MCF 10A (cell line): ENCODE measurements at places on chromosomes 3 and 15.

DNA sequence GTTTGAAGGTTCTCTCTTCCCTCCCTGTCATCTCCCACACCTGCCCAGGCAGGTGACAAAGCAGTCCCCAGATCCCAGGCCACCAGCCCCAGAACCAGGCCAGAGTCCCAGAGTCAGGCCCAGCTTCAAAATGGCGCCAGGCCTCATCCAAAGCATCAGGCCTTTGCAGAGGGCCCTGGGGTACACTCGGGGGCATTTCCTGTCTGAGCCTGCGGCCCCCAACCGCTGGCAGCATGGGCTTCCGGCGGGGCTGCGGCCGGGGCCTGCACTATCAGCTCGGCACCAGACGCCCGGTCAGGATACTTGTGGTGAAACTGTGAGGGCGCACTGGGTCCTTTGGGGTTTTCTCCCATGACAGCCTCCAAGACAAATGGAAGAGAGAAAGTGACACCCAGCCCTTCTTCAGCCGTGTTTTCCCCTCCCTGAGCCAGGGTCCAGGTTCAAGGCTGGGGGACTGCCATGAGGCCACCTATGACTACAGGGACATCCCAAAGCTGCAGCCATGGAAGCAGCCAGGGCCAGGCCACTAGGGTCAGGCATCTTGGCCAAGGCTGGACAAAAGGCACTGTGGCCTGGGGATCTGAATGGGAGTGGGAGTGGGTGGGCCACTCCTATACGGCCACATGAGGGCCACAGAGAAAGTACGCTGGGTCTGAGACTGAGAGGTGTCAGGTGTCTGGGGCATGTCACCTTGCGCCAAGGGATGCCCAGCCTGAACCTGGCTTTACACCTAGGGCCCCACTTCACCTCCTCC is 33.9 kb downstream of the RPN1 start:
- H3K27ac ChIP-seq: no peak overlapping the region
- peak overlapping the region; percentile 90 for H3K4me3 ChIP-seq
- DNase-seq: no peak
- H3K27me3 ChIP-seq: no peaks in the 10 kb centered on the region
- H3K36me3 ChIP-seq: peaks cover 46% of the 10 kb centered on the region
- H3K4me1 ChIP-seq: peaks cover 18% of the 10 kb centered on the region

- H3K4me3 ChIP-seq: no peak overlapping the region
- H3K27me3 ChIP-seq: no peaks in the 10 kb centered on the region
- peaks cover 46% of the 10 kb centered on the region for H3K36me3 ChIP-seq
- DNase-seq: no peak
- H3K27ac ChIP-seq: no peak overlapping the region
These were observed 4.1 kb upstream of the STAB1 start for GRCh38 chr3:52490939-52491526.

DNA sequence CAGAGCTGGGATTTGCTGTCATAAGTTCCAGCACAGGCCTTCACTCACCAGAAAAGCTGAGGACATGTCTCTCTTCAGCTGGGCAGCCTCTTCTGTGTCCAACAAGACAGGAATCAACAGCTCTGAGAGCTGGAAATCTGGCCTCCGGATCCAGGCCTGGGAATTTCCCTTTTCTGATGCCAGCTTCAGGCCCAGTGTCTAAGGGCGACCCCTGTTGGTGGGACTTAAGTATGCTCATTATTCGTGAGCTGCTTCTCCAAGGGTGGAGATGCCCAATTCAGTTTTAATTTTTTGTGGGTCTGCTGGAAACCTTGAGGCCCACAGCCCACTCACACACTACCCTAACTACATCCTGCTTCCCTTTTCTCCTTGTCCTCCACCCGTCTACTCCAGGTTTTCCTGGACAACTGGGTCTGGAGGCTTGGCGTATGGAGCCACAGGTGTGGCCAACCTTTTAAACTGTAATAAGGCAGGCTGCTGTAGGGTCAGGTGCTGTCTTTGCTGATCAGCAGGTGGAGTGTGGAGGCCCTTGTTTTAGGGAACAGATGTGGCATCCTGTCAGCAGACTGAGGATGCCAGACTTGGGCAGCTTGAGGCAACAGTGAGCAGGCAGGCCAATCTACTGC is 2.6 kb upstream of the CEMIP start:
- H3K4me1 ChIP-seq: peaks cover 20% of the 10 kb centered on the region
- no peaks in the 10 kb centered on the region for H3K27me3 ChIP-seq
- DNase-seq: peak; percentile 65

GRCh38 chr3:123167686-123168085 is 34.1 kb upstream of the SEC22A start:
- H3K27ac ChIP-seq: no peak overlapping the region
- H3K27me3 ChIP-seq: no peaks in the 10 kb centered on the region
- H3K4me1 ChIP-seq: no peaks in the 10 kb centered on the region
- H3K36me3 ChIP-seq: peaks cover 45% of the 10 kb centered on the region

DNA sequence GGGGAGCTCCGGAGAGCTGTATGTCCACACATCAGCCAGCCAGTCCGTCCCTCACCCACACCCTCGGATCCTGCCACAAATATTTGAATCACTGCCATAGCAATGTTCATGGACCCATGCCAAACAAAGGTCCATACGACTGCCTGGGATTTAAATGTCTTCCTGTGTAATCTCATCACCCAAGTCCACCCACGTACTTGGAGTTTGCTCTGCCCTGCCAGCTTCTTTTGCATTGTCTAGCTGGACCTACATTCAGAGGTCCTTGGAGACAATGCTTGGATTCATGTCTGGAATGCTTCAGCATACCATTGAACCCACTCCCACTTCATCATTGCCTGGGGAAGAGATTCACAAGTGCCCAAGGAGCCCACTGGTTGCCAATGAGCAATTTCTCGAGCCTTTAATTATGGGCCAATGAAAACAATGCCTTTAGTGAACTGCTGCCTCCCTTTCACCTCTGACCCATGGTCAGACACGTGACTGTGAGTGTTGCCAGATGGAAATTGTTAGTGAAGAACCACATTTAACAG is 90.4 kb upstream of the PHLDB2 start:
- no peaks in the 10 kb centered on the region for H3K36me3 ChIP-seq
- peaks cover 38% of the 10 kb centered on the region for H3K4me1 ChIP-seq
- H3K27me3 ChIP-seq: no peaks in the 10 kb centered on the region
- H3K4me3 ChIP-seq: no peak overlapping the region
- peak; percentile 96 for DNase-seq
- peak overlapping the region; percentile 82 for H3K27ac ChIP-seq

DNA sequence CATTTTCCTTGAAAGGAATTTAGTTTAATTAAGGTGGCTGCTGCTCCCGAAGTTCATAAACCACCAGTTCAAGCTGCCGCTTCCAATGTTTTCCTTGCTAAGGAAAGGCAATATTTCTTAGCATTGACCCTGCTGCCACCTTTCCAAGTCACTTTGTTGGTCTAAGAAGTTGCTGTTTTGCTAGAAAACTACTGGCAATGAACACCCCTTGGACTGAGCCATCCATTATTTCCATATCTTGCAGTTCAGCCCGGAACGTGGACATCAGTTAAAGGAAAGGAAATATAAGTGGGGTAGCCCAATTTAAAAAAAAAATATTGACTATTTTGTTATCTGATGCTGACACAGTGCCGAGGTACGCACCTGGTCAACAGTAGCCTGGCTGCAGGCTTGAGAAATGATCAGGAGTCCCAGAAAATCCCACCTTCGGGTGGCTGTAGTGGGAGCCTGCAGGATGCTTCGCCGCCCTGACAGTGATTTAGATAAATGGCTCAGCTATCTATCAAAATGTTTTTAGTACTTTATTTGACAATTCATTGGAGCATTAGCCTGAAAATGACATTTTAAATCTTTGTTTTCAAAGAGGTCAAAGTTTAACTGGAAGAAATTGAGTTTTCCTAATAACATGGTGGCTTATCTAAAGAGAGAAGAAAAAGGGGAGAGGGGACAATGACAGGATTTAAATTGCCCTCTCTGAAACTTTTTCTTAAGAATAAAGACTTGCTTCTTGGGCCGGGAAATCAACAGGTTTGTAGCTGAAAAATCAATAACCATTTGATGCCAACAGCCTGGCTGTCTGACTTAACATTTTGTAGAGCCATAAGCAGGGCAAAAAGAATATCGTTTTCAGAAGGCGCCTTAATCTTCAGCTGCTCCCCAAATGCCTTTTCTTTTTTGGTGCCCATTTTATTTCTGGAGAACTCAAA is 1.6 kb downstream of the RARB start:
- peaks cover 31% of the 10 kb centered on the region for H3K27me3 ChIP-seq
- no peak overlapping the region for H3K27ac ChIP-seq
- no peak for DNase-seq
- no peak overlapping the region for H3K4me3 ChIP-seq
- H3K4me1 ChIP-seq: peaks cover 2% of the 10 kb centered on the region
- H3K36me3 ChIP-seq: no peaks in the 10 kb centered on the region

GRCh38 chr3:99843590-99844258 is 26.1 kb downstream of the CMSS1 start:
- no peak for DNase-seq
- H3K4me3 ChIP-seq: no peak overlapping the region
- H3K27ac ChIP-seq: no peak overlapping the region
- H3K4me1 ChIP-seq: no peaks in the 10 kb centered on the region
- peaks cover 6% of the 10 kb centered on the region for H3K36me3 ChIP-seq

- H3K4me3 ChIP-seq: no peak overlapping the region
- no peak overlapping the region for H3K27ac ChIP-seq
- H3K27me3 ChIP-seq: peaks cover 12% of the 10 kb centered on the region
- no peak for DNase-seq
These were observed 26.6 kb downstream of the ACSBG1 start for GRCh38 chr15:78207641-78208340.

GRCh38 chr3:103218146-103218545 is 783.3 kb downstream of the ZPLD1 start:
- H3K27me3 ChIP-seq: peaks cover 20% of the 10 kb centered on the region
- no peak overlapping the region for H3K4me3 ChIP-seq
- H3K4me1 ChIP-seq: no peaks in the 10 kb centered on the region
- no peak overlapping the region for H3K27ac ChIP-seq
- DNase-seq: no peak
- no peaks in the 10 kb centered on the region for H3K36me3 ChIP-seq

DNA sequence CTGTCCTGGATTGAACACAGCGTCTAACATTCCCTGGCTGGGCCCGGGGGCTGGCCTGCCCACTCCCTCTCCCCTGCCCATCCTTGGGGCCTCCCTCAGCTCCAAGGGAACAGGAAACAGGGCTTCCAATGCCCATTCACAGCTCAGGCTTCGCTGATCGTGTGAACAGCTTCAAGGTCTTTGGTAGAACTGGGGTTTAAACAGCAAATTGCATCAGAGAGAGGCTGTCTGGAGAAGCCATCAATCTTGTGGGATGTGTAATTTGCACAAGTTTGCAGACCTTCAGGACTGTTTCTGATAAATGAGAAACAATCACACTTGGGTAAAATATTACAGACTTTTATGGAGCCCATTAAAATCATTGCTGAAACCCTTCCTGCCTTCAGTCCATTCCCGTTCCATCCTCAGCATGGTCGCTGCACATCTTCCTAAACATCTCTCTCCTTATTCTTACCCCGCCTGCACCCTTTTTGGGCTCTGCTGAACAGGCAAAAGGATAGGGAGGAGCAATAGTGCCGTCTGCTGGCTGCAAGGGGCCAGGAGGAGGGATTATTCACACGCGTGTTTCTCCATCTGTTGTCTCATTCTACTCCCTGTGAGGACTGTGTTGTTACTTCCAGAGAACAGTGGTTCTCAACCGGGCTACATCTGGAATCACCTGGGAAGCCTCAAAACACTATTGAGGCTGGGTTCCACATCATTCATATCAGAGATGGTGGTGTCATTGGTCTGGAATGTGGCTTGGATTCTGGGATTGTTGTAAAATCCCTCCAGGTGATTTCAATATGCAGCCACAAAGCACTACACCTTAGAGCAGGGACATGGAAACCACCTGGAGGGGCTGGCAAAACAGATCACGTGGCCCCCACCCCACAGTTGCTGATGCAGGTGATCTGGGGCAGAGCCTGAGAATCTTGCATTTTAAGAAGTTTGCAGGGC is 116.3 kb downstream of the CLSTN2 start:
- no peak overlapping the region for H3K4me3 ChIP-seq
- H3K4me1 ChIP-seq: no peaks in the 10 kb centered on the region
- no peak overlapping the region for H3K27ac ChIP-seq
- H3K27me3 ChIP-seq: no peaks in the 10 kb centered on the region
- peak; percentile 21 for DNase-seq
- H3K36me3 ChIP-seq: no peaks in the 10 kb centered on the region
